NCI-H460 (cell line): ENCODE measurements at places on chromosomes 5 and 9.

DNA sequence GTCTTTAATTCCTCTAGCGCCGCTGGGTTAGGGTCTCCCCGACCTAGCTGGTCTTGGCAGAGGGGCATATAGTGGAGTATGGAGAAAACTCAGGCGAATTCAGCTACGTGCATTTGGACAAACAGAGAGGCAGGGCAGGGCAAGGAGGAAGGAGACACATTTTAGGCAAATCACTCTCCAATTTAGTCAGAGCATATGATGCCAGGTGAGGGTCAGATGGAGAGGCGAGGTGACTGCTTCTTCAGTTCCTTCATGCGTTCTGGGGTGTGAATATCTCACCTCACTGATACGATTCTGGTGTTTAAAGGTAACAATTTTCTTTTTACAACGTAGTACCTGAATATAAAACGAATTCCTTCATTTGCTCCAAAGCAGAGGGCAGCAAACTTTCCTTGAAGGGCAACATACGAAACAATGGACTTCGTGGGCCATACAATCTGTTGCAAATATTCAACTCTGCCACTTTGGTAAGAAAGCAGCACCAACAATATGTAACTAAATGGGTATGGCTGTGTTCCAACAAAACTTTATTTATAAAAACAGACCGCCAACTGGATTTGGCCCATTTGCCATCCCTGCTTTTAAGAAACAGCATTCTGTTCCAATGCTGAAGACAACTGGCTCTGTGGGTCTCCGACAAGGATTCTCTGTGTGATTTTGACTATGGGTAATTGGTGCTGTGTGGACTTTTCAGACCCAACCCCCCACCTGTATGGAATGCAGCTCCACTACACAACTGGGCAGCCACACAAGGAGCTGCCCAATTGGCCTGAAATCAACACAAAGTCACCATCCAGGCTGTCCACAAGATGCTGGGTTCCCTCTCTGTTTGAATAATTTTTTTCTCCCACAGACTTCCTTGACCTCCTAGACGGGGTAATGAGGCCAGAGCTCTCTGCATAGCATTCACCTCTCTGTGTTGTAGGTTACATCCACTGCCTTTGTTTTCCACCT lies 53.8 kb downstream of the RAPGEF1 start:
- DNase-seq = no peak

GRCh38 chr5:66209350-66209749 lies 65.2 kb downstream of the SREK1 start:
- DNase-seq = peak; percentile 66

- DNase-seq = no peak
Measured at GRCh38 chr5:139049780-139050179, 148.4 kb downstream of the SIL1 start.

DNA sequence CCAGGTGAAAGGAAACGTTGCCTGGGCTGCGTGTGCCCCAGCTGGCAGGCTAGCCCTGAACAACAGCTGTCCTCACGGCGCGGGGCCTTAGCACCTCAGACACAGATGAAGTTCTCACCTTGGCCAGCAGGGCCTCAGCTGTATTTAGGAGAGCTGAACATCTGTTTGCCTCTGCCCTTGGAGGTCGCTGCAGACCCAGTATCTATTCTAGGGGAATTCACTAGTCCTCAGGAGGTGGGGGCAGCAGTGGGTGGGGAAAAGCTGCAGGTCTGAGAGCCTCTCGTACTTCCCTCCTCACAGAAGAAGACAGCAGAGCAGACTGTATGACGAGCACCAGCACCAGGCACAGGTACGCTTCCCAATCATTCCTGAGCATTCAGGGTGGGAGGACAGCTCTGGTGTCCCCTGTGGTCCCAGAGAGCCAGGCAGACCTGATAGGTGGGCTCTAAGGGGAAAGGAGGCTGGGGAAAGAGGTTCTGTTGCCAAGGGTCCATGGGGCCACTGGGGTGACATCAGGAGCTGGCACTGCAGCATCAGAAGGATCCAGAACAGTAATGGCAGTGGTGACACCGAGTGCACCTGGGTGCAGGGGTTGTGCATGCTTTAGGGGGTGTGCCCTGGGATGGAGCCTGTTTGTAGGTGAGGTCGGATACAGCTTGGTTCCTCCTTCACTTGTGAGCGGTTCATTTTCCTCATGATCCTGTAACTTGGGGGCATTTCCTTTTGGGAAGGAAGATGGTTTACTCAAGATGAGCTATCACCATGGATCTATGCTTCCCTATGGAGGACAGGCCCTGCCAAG lies 13.8 kb downstream of the CD74 start:
- DNase-seq = no peak

DNA sequence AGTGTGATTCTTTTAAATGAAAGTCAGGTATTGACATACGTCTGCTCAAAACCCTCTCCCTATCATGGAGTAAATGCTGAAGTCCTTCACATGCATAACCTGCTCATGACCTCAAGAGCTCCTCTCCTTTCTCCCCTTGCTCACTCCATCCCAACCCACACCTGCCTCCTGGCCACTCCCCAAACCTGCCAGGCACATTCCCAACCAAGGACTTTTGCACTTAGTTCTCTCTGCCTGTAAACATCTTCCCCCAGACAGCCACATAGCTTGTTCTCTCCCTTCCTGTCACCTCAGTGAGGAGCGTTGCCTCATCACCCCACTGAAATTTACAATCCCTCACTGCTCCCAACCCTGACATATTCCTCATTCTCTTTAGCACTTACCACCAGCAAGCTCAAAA lies 8.7 kb downstream of the SETD9 start:
- DNase-seq = no peak
